EH (cell line): ENCODE measurements at places on chromosomes 16 and 17.

DNA sequence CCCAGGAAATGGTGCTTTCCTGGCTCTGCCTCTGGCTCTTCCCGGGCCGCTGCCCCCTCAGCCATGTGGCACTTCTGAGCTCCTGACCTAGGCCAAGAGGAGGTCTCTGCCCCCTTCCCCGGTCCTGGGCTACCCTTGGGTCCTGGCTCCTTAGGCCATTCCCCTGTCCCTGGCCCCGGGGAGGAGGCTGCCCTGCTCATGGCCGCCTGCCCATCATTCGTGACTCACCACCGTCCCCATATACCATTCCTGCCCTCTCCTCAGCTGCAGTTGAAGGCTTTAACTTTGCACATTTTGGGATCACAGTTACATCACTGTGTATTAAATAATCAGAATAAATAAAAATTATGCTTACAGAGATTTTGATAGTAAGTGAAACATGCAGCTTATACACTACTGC lies 69.0 kb downstream of the GRIN2A start:
- DNase-seq: no peak

- no peak for DNase-seq
Measured at GRCh38 chr16:66002601-66003000, 363.9 kb upstream of the CDH5 start.

DNA sequence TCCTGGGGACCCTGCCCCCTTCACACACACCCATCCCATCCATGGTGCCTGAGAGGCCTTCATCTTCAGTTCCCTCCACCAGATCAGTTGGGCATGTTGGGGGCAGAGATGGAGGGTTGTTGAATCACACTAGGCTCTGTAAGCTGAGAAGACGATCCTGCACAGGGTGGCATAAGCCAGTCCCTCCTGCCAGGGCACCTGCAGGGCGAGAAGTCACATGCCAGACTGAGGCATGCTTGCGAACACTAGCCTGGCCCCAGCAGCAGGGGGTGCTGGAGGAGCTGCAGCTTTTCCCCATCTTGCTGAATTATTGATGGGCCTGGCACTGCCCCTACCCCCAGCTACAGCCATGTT lies 6.1 kb upstream of the TBX2 start:
- no peak for DNase-seq

DNA sequence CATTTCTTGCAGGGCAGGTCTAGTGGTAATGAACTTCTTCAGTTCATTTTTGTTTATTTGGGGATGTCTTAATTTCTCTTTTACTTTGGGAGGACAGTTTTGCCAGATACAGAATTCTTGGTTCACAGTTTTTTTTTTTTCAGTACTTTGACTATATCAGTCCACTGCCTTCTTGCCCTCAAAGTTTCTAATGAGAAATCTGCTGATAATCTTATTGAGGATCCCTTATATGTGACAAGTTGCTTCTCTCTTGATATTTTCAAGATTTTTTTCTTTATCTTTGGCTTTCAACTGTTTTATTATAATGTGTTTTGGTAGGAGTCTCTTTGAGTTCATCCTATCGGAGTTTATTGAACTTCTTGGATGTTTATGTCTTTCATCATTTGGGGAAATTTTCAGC lies 42.8 kb downstream of the CLEC19A start:
- DNase-seq: no peak

GRCh38 chr16:65122724-65123395 lies 997 bp upstream of the CDH11 start:
- peak; percentile 83 for DNase-seq

DNA sequence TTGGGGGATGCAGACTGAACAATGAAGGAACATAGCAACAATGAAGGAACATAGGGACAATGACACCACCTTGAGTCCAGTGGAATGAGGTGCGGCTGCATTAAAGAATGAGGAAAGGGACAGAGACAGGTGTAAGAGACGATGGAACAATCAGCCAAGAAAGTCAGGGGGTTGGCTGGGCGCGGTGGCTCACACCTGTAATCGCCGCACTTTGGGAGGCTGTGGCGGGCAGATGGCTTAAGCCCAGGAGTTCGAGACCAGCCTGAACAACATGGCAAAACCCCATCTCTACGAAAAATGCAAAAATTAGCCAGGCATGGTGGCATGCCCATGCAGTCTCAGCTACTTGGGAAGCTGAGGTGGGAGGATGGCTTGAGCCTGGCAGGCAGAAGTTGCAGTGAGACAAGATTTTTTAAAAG lies 13.6 kb upstream of the CBFB start:
- DNase-seq: no peak

GRCh38 chr16:4358831-4359561 lies 7.9 kb upstream of the PAM16 start:
- DNase-seq: peak; percentile 50

DNA sequence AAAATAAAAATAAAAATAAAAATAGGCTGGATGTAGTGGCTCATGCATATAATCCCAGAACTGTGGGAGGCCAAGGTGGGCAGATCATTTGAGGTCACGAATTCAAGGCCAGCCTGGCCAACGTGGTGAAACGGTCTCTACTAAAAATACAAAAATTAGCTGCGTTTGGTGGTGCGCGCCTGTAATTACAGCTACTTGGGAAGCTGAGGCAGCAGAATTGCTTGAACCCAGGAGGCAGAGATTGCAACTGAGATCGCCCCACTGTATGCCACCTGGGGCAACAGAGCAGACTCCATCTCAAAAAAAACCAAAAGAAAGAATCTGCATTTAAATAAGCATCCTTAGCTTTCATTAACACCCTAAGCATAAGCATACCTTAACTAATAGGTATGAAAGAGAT lies 33.8 kb downstream of the YWHAE start:
- DNase-seq: no peak

DNA sequence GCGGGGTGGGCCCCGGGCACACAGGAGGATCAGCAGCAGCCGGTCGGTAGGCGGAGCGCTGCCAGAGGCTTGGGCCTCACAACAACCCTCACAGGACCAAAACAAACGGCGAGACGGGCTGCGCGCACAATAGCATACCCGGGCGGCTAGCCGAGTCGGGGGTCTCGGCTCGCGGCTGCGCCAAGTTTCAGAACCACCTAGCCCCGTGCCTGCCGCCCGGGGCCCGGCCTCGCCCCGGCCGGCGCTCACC lies 732 bp downstream of the ULK2 start:
- DNase-seq: peak; percentile 72

- no peak for DNase-seq
Measured at GRCh38 chr17:6392609-6393350, 42.1 kb downstream of the AIPL1 start.

DNA sequence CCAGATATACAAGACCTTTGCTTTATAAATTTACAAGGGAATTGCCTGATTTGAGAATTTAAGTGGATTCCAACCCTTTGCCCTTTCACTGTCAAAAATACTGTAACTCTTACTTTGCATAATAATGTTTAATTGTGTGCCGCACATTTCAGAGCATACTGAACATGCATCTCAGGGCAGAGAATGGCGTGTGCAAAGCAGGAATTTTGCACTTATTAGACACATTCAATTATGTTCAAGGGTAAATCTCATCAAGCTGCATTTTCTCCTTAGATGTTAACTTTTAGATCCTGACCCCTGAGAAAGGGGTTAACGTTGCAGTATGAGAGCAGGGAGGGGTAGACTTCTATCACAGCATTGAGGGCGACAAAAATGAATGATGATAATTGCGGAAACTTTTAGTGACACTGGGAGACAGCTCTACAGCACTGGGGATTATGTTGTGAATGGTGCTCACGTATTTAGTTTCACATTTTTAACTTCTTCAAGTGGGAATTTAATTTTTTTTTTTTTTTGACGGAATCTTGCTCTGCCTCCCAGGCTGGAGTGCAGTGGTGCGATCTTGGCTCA lies 54.6 kb upstream of the CACNG4 start:
- no peak for DNase-seq

DNA sequence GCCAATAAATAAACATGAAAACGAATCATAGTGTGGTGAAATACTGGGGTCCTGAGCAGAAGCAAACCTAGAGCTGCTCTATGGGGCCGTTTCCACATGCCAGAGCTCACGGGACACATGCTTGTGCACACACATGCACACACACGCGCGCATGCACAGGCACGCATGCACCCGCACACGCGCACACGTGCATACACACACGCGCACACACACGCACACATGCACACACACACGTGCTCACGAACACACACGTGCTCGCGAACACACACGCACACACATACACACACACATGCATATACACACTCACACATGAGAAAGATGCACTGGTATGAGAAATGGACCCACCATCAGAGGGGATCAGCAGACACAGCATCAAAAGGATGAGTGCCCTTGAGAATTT lies 52.2 kb upstream of the DNAJA2 start:
- no peak for DNase-seq

- DNase-seq: peak; percentile 4
Measured at GRCh38 chr16:17691899-17692176, 221.1 kb upstream of the XYLT1 start.

DNA sequence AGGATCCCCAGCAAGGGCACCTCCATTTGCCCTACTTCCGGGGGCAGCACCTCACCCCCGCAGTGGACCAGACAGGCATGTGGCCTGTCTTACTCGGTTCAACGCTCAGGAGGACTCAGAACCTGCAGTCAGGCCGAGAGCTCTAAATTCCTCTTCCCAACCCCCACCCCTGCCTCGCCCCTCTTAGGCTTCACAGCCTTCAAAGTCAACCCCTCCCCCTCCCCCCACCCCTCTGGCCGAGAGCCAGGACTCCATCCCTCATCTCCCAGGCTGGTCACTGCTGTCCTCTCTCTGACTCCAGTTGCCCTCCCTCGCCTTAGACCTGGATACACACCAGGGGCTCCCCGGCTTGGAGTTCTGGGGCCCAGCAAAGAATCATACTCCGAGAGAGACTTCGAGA lies 8.1 kb upstream of the HS3ST6 start:
- no peak for DNase-seq

GRCh38 chr16:66164581-66165247 lies 201.8 kb upstream of the CDH5 start:
- DNase-seq: peak; percentile 49

GRCh38 chr16:54366943-54367342 lies 80.4 kb upstream of the IRX3 start:
- no peak for DNase-seq

DNA sequence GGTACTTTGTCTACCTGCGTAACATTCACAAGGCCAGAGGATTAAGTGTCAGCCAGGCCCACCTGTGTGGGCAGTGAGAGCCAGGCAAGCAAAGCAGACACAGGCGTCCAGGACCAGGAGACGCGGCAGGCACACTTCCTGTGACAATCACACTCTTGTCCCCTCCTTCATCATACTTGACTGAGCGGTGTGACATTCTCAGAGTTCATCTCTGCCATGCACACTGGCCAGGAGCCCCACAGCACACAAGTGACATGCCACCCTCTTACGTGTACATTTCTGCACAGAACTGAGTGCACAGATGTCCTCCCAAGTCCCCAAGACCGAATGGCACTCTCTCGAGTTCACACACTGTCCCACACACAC lies 8.7 kb downstream of the PPP1R9B start:
- no peak for DNase-seq

DNA sequence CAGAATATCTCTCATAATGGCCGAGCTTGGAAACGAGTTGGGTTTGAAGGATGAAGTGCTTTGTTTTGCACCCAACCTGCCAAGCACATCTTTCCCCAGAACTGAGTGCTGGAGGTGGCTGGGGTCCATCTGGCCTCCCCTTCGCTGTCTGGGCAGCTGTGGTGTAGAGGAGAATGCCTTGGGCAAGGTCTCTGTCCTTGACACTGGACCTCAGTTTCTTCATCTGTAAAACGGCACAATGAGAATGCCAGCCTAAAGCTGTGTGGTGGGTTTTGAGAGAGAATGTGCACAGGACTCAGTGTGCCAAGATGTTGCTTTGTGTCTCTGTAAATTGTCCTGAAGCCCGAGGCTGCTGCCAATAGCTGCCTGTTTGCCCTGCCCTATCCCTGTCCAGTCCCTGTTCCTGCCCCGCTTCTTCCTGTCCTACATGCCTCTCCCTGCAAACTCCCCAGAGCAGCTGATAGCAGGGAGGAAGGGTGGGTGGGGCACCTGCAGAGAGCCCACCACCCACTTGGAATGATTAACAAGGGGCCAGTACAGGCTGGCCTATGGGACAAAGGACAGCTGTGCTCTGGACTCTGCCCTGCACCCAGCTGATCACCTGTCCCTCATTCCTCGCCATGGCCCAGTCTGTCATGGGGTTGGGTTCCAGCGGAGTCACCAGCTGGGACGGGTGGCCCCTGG lies 15.3 kb downstream of the LASP1 start:
- DNase-seq: no peak

GRCh38 chr17:68134046-68134637 lies 98.6 kb downstream of the KPNA2 start:
- no peak for DNase-seq

- no peak for DNase-seq
Measured at GRCh38 chr17:82911822-82912221, 72.0 kb upstream of the ZNF750 start.

GRCh38 chr17:63349478-63350000 lies 96.6 kb downstream of the CYB561 start:
- DNase-seq: peak; percentile 97

DNA sequence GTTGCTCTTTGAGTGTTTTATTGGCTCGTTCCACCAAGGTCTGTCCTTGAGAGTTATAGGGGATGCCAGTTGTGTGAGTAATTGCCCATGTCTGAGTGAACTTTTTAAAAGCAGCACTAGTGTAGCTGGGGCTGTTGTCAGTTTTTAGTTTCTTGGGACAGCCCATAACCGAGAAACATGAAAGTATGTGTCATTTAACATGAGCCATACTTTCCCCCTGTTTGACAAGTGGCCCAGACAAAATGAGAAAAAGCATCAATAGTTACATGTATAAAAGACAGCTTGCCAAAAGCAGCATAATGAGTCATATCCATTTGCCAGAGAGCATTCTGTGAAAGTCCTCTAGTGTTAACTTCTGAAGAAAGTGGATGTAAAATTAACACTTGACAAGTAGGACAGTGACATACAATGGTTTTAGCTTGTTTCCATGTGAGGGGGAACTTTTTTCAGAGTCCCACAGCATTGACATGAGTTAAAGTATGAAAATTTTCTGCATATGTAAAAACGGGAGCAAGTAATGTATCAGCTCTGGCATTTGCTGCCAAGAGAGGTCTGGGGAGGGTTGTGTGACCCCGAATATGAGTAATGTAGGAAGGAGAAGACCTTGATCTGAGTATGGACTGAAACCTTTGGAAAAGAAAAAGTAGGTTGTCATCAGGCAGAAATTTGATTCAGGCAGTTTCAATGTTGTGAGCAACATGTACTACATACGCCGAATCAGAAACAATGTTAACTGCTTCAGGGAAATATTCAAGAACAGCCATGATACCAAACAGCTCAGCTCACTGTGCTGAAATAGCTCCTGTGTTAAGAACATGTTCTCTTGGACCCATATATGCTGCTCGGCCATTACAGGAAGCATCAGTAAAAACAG lies 56.8 kb upstream of the ARL4D start:
- DNase-seq: peak; percentile 91

GRCh38 chr16:12150600-12150999 lies 174.1 kb downstream of the SNX29 start:
- no peak for DNase-seq

DNA sequence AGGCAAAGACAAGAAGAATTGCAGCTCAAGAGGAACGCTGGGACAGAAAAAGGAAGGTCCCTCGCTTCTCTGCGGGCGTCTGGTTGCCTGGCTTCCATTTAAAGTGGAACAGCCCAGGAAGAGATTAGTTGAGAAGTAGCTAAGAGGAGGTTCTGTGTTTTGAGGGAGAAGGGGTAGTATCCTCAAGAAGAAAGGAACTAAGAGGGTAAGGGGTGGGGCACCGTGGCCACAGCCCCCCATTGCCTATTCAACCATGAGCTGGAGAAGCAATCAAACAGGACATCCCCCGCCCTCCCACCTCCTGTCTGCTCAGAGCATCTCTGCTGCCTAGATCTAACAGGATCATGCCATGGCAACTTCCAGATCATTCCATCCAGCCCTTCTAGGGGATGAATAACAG lies 18.1 kb upstream of the CALB2 start:
- no peak for DNase-seq
